ENCODE measurements at places on chromosomes 16 and 17.

- no peak for DNase-seq
Measured at GRCh38 chr17:80212511-80212910, 7.6 kb downstream of the SGSH start.

- no peak for DNase-seq
Measured at GRCh38 chr17:74525781-74526288, 5.4 kb downstream of the CD300LB start.

DNA sequence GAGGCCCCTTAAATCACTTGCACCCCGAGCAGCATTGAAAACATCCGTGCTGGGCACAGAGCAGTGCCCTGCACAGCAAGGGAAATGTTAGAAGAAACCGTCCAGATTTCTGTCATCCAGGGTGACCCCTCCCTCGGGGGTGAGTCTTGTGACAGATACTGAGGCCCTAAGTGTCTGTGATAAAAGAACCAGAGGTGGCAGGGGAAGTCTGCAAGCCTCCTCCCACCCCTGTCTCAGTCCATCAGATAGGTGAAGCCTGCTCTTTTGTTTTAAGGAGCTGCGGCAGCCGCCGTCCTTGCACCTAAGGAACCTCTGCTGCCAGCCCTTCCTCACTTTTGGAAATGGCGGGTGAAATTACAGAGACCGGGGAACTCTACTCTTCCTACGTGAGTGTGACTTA, 845 bp upstream of the NAT9 start:
- DNase-seq: no peak

- no peak for DNase-seq
Measured at GRCh38 chr17:28526381-28526780, 20.2 kb downstream of the FOXN1 start.

DNA sequence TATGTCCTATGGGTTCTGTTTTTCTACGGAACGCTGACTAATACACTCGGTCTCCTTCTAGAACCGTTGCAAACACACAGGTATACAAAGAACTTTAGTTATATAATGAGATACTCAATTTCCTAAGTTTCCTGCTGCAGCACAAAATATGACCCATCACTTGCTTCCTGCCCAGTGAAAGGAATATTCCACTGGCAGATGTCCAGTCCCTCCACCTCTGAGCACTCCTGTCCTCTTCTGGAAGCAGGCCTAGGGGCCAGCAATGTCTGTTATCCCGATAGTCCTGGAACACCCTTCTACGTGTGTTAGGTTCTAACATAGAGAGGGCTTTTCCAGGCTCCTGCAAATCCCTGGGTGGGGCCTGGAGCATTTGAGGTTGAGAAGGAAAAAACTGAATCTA, 32.7 kb downstream of the ADAMTS18 start:
- DNase-seq: no peak

- DNase-seq: no peak
Measured at GRCh38 chr16:9248162-9248561, 156.7 kb downstream of the HAPSTR1 start.

DNA sequence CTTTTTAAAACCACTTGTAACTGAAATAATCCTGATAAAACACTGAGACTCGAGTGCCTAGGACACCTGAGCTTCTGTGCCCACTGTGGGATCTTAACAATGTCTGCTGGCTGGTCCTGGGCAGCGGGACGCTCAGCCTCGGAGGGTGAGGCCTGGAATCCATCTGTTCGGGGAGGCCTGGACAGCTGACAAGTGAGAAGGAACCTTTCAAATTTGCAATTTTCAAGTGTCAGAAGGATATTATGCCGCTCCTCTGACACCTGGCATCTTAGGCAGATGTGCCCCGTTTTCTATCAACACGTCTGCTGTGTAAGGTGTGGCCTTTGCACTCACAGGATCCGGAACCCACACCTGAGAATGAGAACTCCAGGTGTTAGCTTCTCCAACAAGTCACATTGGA, 33.1 kb upstream of the C16orf78 start:
- no peak for DNase-seq

DNA sequence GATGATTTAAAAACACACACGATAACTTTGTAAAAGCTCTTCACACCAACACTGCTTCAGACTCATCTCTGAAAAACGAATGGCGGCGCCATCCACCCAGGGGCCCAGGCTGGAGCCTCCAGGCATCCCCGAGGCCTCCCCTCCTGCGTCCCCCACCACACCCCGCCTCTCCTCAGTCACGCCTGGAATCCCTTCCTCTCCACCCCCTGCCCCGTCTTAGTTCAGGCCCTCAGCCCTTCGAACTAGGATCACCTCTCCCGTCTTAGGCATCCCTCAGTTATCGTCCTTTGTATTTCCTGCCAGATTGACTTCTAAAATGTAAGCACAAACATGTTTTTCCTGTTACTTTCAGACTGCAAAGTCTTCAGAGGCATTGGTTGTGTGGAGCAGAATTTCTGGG, 58.3 kb downstream of the NDEL1 start:
- DNase-seq: no peak

DNA sequence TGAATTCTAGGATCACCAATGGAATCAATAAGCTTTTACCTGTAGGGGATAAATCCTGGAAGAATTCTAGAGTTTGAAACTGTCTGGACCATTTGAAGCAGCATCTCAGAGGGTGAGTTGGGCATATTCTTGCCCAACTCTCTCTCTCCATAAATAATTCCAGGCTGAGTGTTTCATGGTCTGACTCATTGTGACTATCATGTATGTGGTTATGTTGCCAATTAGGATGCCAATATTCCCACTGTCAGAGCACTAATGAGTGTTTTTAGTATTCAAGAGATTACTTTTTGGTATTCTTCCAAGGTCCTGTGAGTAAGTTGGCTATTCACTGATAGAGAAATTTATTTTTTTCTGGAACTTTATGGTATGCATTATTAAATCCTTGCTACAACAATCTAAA, 456.9 kb downstream of the TOX3 start:
- DNase-seq: peak; percentile 4

DNA sequence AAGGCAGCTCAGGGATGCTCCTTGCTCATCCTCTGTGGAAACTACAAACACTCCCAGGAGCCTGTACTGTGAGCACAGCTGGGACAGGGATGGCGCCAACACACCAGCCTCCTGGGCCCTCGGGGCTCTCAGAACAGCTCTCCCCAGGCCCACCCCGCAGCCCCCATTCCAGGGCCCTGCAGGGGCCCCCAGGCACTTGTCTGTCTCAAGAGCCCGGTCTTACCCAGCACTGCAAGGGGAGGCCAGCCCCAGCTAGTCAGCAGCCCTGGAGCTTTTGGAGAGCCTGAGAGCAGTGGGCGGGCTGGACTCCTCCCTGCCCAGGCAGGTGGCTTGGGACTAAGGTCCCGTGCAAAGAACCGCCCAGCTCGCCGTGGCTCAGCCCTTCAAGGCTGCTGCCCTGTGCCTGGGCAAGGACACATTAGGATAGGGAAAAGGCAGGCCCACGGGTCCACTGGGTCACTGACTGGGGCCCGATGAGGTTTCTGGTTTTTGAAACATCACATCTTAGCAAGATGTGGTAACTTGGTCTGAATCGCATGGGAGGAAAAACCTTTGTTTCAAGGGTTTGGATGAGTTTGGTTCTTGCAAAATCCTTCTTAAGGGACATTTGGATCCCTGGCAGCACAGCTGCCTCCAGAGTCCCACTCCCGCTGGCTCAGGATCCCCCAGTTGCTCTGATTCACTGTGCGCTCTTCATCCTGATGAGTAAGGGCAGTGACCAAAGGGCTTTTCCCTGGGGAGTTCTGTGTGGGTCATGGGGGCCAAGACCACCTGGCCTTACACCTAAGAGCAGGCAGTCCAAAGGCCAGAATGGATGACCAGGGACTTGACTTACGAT, 2.8 kb downstream of the DNASE1L2 start:
- no peak for DNase-seq

- no peak for DNase-seq
Measured at GRCh38 chr17:50719924-50720794, 756 bp downstream of the LUC7L3 start.

GRCh38 chr17:35715416-35715815, 16.0 kb upstream of the RASL10B start:
- no peak for DNase-seq

- no peak for DNase-seq
Measured at GRCh38 chr16:72841506-72841905, 206.4 kb downstream of the ZFHX3 start.

DNA sequence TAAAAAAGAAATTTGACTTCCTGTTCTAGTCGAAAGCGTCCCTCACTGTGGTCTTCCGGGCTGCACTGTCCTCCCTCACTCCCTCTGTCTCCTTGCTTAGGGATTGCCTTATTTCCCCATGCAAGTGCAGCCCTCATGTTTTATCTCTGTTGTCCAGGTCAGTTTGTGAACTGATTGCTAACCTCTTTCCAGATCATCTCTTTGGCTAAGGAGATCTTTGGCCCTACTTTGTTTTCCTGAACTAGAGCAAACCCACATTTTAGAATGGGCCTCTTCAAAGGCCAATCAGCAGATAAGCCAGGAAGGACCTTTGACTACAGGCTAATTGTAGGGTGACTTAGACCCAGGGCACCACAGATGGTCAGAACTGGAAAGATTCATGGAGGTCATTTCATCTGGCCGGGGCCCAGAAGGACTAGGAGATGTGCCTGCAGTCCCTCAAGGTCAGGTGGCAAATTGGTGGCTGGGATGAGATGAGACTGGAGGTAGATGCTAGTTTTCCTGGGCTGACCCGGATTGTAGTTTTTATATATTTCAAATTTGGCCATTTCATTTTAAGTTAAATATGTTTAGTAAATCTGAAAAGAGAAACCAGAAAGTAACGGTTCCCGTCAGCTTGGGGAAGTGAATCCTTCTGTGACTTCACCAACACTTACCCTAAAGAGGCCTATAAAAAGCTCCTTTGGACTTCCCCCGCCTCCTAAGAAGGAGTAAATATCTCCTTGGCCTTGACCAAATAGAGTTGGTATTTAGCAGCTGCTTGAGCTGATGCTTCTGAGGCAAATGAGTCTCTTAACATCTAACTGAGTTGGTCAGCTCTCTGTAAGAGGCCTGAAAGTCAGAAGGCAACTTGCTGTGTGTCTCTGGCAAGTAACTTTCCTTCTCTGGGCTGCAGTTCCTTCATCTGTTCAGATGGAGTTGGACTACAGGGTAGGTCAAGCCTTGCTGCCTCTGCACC, 6.2 kb upstream of the SLC25A19 start:
- DNase-seq: no peak

- DNase-seq: no peak
Measured at GRCh38 chr16:75116081-75116910, at the start of gene LDHD. Gene LDHD (minus strand): TSS chr16:75116780. CDS start chr16:75116720, 60 bp downstream.

DNA sequence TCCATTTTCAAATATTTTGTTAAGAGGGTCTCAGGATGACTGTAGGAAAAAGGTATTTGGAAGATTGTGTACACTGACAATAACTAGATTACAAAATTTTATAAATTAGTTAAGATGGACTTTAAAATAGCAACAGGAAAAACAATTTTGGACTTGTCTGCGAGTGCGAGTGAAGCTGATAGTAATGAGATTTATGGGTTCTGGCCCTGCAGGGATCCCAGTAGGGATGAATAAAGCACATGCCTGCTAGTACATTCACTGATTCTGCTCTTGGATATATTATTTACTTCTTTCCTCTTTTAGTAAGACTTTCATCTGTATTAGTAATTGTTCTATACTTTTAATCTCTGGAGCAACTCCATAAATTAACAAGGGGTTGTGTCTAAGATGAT, 28.2 kb downstream of the PRKCA start:
- no peak for DNase-seq

- DNase-seq: no peak
Measured at GRCh38 chr17:67401598-67402504, 24.8 kb downstream of the PITPNC1 start.

DNA sequence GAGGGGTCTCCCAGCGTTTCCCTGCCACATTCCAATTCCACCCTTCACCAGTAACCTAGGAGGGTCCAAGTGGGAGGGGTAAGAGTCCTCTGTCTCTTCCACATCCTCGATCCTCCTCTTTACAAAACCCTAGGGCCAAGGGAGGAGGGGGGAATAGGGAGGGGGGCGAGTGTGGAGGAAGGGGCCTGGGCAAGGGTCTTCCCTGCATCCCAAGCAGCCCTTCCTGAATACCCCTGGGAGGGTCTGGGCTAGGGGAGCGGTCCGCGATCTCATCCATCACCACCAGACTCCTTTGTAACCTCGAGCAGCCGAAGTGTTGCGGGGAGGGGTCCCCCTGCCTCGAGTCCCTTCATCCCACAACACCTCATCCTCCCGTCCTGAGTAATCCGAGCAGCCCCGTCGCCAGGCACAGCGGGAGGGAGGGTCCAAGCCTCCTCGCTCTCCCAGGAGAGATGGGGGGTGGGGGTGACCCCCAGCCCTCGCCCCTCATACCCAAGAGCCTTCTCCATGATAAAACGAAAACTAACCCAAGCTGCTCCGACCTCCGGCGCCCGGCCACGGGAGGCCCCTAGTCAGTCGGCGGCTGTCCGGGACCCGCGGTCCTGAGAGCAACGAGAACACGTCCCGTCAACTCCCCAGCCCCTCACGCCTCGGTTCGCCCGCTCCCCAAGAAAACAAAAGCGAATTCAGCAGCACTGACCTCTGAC, 502 bp downstream of the SMPD3 start:
- no peak for DNase-seq

DNA sequence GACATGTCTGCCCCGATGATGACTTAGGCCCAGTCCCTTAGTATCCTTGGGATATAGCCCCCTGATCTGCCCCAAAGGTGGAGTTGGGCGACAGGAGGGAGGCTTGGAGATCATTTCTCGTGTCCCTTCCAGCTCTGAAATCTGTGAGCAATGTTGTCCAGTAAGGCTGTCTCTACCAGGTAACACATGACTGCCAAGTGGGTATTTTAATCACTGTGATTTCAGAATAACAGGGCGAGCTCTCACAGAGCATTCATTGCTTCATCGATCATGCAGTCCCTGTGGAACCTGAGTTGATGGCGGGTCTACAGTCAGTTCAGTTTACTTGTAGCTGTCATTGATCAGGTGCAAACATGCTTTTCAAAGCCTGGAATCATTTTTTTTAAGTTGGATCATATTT, 39.2 kb downstream of the KSR1 start:
- DNase-seq: no peak

- no peak for DNase-seq
Measured at GRCh38 chr17:39965017-39965699, 2.4 kb downstream of the GSDMA start.

- peak; percentile 67 for DNase-seq
Measured at GRCh38 chr17:78600181-78600721, 23.1 kb upstream of the DNAH17 start.

DNA sequence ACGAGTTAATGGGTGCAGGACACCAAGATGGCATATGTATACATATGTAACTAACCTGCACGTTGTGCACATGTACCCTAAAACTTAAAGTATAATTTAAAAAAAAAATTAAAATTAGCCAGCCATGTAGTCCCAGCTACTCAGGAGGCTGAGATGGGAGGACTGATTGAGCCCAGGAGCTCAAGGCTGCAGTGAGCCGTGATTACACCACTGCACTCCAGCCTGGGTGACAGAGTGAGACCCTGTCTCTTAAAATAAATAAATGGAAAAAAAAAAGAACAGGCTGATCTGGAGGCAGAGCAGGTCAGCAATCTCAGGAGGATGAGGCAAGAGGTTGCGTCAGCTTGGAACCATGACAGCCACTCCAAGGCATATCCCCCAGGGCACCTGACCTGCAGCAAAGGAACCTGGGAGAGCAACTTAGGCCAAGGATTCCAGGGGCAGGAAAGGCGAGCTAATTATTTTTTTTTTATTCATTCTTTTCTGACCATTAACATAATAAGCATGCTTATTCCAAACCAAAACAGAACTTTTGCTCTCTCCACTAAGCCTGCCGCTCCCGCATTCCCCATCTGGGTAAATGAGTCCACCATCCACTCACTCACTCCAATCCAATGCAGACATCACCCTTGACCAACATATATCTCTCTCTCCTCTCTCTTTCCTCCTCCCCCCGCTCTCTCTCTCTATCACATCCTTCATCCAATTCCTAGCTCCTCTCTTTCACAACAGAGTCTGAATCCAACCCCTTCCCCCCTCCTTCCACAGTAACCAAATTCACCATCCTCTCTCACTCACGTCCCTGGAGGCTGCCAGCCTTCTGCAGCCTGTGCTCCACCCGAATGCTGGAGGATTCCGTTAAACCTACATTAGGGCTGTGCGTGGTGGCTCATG, 47.7 kb downstream of the TK2 start:
- peak; percentile 58 for DNase-seq
